ENCODE measurements at places on chromosomes 2 and 18.

- DNase-seq: no peak
These were observed 90.6 kb upstream of the CCDC141 start for GRCh38 chr2:179140571-179140970.

DNA sequence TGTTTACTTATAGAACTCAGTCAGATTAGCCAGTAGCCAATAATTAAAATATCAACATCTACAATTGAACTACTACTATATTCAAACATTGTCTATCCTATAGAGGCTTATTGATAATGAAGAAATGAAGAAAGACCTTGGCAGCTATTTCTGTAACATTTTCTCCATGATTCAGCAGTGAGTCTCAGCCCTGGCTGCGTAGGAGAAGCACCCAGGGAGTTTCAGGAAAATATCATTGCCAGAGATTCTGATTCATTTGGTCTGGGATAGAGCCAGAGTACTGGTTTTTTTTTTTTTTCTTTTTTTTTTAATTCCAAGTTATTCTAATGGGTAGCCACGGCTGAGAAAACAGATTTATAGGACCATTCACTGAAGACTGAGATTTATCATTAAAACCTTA, 404.8 kb downstream of the TXNL1 start:
- no peak for DNase-seq

GRCh38 chr2:241974851-241975592, 105.5 kb downstream of the RTP5 start:
- DNase-seq: no peak

- no peak for DNase-seq
These were observed 27.2 kb upstream of the PAIP2B start for GRCh38 chr2:71254078-71254477.
